Activated CD8-positive, alpha-beta memory T cell treated with anti-CD3 and anti-CD28 coated beads for 4 hours (primary cell): ENCODE measurements at places on chromosomes 4 and X.

DNA sequence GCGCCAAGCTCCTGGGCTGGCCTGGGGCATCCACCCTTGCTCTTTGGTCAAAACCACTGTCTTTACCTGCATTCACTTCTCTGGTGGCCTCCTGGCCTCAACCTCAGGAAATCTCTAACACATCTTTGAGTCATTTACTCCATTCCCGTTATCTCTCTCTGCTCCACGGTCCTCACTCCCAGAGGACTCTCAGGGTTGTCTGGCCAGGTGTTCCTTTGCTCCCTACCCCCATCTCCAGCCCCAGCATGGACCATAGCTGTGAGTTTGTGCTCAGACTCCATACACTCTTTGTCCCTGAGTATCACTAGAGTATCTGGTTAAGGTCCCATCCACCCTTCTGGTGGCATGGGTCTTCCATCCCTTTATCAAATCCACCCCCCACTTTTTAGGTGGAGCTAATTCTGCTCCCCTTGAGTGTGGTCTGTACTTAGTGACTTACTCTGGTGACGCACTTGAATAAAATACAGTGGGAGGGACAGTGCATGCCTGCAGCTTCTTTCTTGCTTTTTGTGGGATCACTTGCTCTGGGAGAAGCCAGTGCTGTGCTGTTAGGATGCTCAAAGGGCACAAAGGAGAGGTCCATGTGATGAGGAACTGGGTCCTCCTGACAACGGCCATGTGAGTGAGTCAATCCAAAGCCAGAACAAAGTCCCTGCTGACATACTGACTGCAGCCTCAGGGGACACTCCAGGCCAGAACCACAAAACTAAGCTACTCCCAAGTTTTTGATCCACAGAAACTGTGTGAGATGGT, 44.3 kb downstream of the IGFBP7 start:
- DNase-seq: no peak

DNA sequence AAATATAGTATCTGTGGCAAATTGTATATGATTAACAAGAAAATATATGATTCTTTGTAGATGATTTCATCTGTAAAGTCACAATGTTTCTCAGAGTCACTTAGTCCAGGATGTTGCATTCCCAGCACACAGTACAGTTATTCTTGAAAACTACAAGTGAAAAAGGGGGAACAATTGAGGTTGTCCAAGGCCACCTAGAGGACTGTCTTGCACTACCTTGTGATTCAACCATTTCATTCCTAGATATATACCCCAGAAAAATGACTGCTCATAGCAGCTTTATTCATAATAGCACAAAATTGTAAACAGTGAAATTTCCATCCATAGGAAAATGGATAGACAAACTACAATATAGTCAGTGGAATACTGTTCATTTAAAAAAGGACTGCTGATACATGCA, 16.0 kb downstream of the C4orf33 start:
- no peak for DNase-seq

GRCh38 chrX:150621652-150622051, 53.2 kb downstream of the MTM1 start:
- DNase-seq: no peak

DNA sequence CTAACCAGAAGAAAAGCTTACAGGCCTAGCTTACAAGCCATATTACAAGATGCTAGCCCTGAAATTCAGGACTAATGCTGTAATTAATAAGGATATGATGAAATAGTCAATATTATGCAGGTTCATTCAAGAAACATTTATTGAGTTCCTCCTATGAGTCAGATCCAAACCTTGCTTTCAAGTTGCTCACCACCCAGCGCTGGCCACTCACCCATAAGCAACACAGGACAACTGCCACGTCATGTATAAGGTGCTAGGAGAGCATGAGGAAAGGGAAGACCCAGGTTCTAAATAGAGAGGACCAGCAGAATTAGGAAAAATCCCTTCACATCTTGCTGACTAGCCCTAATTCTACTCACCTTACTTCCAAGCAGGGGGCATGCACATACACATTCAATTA, 23.3 kb downstream of the MAML3 start:
- no peak for DNase-seq

- no peak for DNase-seq
Measured at GRCh38 chr4:85707611-85708010, 232.7 kb downstream of the ARHGAP24 start.

- no peak for DNase-seq
Measured at GRCh38 chrX:95427389-95427788, 1257.3 kb upstream of the DIAPH2 start.

DNA sequence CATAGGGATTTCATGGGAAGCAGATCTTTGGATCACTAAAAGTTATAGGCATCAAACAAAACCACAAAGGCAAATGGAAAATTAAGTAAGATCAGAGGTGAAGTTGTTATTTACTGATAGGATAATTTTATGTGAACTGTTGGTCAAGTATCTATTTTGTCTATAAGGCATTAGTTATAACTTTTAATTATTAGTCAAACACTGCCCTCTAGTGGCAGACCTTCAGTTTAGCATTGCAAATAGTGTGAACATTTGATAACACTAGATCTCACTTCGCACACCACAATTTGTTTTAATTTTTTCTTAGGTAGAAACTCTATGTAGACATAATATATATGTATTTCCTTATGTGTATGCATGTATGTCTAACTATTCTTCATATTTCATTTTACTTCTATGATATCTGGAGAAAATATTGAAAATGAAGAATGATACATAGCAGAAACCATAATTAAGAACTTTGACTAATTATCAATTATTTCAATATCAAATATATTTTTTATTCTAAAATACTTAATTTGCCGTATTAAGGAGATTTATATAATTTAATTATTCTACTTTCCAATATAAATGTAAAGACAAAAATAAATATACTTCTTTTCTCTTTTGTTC, 214.5 kb upstream of the TACR3 start:
- DNase-seq: no peak

- DNase-seq: no peak
Measured at GRCh38 chr4:47222276-47222675, 190.9 kb downstream of the GABRB1 start.

DNA sequence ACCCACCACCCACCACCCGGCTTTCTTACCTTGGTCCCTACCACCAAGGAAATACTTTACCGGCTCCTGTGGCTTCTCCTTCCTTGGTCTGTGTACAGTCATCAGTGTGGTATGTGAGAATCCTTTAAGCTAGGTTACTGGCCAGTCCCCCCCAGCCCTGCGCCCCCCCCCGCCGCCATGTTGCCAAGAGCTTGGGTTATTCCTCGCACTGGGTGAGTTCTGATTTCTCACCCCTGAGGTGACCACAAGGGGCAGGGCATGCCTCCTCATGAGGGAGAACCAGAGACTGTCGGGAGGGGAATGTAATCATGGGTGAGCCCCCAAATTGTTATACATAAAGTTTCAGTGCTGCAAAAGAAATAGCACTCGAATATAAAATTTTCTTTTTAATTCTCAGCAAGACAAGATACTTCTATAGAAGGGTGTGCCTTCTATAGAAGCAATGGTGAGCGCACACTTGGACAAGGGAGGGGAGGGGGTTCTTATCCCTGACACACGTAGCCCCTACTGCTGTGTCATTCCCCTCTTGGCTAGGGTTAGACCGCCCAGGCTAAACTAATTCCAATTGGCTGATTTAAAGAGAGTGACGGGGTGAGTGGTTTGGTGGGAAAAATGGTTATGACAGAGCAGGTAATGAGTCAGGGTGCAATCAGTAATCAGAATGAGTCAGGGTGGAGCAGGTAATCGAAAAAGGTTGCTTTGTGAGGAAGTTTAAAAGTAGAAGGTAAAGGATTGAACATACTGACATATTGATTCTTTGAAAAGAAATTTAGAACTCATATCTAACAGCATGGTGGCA, 133.2 kb downstream of the KDM6A start:
- no peak for DNase-seq

GRCh38 chrX:25300994-25301393, 285.2 kb upstream of the ARX start:
- DNase-seq: no peak

DNA sequence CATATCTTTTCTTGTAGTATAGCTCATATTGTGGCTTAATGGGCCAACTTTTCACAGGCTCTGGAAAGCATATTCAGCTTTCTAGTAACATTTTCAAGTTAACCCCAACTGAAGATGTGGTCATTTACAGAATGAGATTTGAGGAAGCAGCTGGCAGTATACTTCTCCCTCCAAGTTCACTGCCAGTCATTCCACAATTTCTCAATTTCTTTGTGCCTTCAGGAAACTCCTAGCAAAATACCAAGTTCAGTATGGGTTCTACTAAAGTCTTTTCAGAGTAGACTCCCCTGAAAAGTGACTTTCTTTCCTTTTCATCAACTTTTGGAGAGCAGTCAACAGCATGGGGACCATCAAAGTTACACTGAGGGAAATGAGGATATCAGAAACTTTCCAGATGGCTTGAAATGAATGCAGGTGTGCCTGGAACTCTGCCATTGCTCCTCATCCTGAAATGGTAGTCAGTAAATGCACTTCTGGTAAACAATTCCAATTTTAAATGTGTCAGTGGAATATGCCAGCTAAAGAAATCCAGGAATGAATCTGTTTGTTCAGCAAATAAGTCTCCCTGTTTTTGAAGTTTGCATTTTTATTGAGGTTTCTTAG, 81.5 kb upstream of the TEX13D start:
- DNase-seq: no peak

DNA sequence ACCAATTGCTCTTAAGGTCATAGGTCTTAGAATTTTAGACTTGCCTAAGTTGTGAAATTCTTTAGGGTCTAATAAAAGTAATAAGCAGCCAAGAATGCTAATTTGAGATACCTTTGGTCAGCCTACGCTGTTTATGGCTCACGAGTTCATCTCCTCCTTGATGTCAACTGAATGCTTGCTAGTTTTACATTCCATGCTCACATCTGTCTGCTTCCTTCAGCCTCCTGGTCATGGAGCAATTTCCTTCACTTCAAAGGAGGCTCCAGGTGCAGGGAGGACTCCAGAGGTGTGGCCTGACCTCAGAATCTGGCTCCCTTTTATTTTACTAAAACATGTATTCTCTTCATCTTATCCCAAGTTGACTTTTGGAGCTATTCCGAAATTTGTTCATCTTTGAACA, 23.3 kb upstream of the LNX1 start:
- no peak for DNase-seq

DNA sequence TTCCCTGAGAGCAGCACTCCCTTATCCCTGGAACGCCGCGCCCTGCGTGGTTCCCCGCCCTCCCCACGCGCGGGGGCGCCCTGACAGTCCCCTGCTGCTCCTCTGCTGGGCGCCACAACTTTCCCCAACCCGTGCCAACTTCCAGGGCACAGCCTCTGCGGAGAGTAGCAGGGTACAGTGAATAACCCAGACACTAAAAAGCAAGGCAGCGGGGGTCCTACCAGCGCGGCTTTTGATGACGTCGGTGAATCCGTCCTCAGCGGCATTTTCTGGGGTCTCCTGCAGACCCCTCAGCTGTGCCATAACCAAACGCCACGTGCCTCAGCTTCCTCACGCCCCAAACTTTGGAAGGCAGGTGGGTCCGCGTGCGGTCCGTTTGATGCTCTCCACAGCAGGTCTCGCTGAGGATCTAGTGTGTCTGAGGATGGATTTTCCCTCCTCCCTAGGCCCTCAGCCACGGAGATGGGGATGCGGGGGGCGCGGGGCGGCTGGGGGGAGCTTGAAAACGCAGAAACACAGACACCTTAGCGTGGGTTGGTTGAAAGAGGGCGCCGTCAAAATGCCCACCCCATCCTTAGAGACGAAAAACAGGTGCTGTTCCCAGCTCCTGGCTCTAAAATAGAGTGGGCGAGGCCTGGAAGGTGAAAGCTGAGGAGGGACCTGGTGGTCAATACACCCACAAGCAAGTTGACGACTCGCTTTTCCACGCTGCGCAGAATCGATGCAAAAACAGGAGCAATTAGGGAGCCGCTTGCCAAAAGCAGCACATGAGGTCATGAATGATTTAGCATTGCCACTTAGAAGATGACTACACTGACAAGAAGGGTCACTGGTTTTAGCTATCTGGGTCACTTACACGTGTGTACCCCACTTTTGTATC, 405.6 kb downstream of the FAM47A start:
- DNase-seq: no peak

DNA sequence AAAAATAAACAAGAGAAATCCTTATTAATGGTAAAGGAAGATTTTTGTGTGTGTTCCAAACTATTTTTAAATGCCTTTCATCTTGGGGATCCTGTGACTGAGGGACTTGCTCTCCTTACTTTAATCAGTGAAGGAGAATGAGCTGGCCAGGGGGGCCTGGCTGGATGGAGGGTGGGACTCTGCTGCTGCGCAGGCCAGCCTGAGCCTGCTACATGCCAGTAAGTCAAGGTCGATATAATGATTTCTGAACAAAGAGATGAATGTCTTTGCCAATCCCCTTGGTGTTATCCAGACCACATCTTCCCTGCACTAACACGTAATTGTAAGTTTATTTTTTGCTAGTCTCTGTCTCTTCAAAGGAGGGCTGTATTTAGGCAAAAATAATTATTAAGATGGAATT, 1679.2 kb upstream of the TENM3 start:
- DNase-seq: no peak

GRCh38 chrX:123447506-123447905, 263.4 kb downstream of the GRIA3 start:
- no peak for DNase-seq

DNA sequence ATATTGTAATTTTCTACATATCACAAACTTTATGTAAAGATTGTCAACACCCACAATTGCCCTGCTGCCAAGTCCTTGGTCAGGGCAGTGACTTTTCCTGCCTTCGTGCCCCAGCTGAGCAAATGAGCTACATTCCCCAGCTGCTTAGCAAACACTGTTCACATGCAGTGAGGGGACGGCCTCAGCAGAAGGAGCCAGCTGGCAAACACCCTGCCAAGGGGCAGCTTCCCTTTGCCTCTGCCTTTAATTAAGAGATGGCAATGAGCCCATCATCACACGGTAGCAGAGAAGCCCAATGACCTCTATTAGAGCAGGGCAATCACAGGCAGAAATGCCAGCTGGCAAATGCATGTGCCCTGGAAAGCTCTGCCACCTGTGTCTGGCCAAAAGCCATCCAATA, 253.4 kb downstream of the EPHA5 start:
- DNase-seq: no peak

DNA sequence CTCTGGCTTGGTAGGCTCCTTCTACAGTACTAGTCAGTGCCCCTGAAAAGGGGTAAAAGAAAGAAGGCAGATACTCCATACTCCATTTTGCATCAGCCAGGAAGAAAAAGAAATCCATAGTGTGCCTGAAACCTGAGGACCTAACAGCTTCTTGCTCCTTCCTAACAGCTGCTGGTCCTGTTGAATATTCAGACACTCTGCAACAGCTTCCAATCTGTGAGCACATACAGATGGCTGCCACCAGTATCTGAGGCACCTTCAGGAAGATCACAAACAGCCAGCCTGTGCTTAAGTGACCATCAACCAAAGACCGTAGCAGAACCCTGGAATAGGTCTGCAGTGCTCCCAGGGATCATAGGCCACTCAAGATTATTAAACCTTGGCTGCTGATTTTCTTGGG, 4.3 kb downstream of the GIMD1 start:
- DNase-seq: no peak

GRCh38 chr4:78379991-78380729, 171.4 kb upstream of the ANXA3 start:
- DNase-seq: no peak

- DNase-seq: no peak
Measured at GRCh38 chrX:8711401-8711800, 20.5 kb downstream of the ANOS1 start.

- no peak for DNase-seq
Measured at GRCh38 chrX:28880136-28880535, 292.9 kb downstream of the IL1RAPL1 start.
